Coronary artery (tissue), 2 donors: ENCODE measurements at places on chromosomes 12 and 14.

DNA sequence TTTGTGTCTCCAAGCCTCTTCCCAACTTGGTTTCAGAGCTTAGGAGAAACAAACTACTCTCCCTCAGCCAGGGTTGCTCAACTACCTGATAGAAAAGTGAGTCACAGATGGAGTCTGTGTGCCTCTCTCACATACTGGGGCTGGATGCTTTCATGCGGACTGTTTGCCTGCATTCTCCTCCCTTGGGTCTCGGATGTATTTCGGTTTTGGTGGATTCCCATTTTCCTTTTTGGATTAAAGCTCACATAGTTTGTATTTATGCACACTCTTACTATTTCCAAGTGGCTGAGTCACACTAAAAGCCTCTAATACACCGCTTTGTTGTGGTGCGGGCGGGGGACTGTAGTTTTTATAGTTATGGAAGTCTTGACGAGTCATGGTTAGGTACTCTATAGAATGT lies 505.4 kb downstream of the LRFN5 start:
- DNase-seq, result no peak

DNA sequence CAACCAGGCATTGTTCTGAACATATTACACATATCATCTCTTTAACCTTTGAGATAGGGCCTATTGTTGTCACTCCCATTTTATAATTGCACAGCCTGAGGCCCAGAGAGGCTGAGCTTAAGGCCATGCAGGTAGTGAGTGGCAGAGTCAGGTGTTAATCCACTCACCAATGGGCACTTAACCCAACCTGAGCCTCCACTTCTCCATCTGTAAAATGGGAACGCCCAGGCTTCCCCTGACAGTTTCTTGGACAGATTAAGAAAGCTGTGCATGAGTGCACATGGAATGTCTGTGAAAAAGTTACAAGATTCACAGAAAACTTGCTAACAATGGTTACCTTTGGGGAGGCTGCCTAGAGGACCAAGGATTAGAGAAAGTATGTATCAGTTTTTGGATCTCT lies 32.9 kb downstream of the ESRRB start:
- no peak for DNase-seq

DNA sequence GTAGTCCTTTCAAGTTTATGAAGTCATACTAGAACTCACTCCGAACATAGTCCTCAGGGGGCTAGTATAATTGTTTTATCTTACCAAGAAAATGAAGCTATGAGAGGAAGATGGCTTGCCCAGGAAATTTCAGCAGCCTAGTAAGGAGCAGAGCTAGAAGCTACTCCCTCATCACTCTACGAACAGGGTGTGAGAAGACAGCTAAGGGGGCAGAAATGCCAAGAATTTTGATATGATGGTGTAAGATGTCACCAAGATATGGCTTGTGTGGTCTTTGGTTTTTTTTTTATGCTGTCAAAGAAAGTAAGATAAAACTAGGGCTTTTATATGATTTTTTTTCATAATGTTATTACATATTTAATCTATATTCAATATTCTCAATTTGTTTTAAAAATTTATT lies 47.6 kb downstream of the PRICKLE1 start:
- DNase-seq, result no peak

GRCh38 chr12:85393606-85394005 lies 113.6 kb downstream of the ALX1 start:
- no peak for DNase-seq

GRCh38 chr12:75635606-75636444 lies 124.4 kb upstream of the KRR1 start:
- DNase-seq, result no peak

DNA sequence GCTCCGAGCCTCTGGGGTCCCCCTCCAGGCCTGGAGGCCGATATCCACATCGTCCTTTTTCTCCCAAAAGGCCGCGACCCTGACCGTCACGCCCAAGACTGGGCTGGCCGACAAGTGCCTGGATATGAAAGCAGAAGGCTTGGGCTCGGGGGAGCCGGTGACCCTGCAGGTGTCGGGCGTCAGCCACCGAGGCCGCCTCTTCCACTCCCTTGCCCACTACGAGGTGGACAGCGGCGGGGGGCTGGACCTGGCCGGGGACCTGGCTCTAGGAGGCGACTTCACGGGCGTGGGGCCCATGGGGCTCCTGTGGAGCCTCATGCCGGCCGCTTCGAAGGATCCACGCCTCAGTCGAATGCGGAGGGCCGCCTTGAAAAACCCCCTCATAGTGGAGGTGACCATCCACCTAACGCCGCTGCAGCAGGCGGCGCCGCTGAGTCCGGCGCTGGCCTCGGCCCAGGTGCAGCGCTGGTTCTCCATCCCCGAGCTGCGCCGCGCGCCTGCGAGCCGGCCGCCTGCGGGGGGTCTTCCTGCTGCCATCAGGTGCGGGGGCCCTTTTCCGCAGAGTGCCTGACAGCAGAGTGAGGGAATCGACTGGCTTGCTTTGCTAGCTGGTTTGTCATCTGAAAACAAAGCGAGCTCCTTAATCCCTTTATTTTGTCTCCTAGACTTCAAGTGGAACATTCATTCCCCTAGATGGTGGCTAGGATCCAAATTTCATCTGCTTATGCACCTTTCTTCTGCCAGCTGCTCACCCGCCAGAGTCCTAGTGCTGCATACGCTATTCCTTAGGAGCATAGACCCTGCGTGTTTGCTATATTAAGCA lies 10.6 kb upstream of the DNAL1 start:
- peak; percentile 76 for DNase-seq

- no peak for DNase-seq
Measured at GRCh38 chr12:118813778-118814357, 167.5 kb upstream of the SRRM4 start.

DNA sequence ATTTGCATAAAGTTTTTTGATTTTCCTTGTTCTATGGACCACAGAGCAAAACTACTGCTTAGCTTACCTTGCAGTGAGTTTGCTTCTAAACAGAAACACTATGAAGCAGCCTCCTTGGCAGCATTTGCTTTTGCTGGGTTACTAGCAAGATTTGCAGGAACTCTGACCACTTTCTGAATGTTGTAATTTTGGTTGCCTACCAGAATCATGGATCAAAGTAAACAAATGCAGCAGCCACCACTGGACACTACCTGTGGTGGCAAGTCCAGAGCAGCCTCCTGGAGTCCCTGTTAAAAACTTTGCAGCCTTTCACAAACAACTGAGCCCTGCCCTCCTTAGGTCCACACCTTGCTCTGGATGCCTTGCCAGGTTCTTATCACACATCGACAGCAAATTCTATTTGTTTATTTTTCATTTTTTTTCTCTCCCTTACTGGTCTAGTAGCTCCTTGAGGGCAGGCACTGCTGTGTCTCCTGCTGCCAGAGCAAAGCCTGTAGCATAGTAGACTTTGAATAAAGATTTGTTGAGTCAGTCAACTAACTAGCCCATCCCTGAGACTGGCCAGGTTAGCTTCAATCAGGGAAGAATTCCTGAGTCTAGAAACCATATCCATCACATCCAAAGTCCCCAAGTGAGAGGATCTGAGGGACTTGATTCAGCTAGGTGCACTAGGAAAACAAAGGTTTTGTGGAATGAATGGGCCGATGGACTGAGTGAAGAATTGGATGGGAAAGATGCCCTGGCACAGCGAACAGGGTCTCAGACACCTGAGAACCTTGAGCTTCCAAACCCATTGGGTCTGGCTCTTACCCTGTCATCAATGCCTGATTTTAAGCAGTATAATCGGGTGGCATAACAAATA lies 5.7 kb downstream of the TTC6 start:
- no peak for DNase-seq

GRCh38 chr12:50679612-50680011 lies 84.3 kb upstream of the ATF1 start:
- DNase-seq, result no peak

GRCh38 chr14:102840771-102841528 lies 63.7 kb downstream of the TRAF3 start:
- no peak for DNase-seq

- DNase-seq, result no peak
Measured at GRCh38 chr12:110599334-110599733, 14.6 kb upstream of the TCTN1 start.

- no peak for DNase-seq
Measured at GRCh38 chr12:15115434-15115833, 105.8 kb downstream of the RERG start.

- no peak for DNase-seq
Measured at GRCh38 chr12:124707316-124707715, 139.9 kb upstream of the NCOR2 start.

DNA sequence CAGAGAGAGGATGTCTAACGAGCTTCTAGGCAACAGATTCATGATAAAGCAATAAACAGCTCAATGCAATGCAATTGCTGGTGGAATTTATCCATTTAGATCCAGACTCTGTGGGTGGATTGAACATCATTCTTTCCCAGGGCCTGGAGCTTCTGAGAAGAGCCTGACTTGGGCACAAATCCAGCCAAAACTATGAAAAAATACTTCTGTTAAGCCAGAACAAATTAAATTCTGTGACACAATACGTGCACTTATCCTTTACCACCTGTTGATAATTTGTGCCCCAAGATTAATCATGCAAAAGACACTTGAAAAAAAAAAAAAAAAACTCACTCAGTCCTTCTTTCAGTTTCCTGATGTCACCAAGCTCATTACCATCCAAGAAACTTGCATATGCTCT lies 446.0 kb upstream of the DCN start:
- DNase-seq, result no peak

DNA sequence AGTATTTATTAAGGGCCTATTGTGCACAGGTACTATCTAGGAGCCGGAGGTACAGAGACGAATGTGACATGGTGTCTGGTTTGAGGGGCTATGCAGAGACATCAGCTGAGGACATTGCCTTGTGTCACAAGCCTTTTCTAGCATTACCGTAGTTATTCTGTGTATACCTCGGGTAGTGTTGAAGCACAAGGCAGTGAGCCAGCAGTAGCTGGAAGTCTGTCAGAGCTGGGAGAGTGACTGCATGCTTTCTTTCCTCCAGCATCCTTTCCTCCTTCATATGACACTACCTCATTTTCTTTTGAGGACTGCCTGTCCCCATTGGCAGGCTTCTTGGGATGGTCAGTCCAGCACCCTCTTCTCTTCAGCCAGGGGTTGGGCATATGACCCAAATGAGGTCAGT lies 77.0 kb downstream of the POLR3B start:
- DNase-seq, result no peak

DNA sequence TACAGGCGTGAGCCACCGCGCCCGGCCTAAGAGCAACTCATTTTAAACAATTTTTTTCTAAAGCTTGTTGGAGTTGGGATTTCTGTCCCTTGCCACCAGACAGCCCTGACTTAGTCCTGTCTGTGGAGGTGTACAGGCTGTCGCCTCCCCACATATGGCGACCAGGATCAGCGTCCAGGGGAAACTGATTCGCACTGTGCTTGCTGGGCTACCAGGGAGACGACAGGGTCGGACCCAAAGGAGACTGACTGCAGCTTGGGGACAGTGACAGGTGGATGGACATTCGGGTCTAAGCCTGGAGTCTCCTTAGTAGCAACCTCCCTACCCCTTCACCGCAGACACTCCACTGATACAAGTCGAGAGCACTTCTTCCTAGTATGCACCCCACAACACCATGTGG lies 40.3 kb downstream of the TRAFD1 start:
- DNase-seq, result peak; percentile 45

DNA sequence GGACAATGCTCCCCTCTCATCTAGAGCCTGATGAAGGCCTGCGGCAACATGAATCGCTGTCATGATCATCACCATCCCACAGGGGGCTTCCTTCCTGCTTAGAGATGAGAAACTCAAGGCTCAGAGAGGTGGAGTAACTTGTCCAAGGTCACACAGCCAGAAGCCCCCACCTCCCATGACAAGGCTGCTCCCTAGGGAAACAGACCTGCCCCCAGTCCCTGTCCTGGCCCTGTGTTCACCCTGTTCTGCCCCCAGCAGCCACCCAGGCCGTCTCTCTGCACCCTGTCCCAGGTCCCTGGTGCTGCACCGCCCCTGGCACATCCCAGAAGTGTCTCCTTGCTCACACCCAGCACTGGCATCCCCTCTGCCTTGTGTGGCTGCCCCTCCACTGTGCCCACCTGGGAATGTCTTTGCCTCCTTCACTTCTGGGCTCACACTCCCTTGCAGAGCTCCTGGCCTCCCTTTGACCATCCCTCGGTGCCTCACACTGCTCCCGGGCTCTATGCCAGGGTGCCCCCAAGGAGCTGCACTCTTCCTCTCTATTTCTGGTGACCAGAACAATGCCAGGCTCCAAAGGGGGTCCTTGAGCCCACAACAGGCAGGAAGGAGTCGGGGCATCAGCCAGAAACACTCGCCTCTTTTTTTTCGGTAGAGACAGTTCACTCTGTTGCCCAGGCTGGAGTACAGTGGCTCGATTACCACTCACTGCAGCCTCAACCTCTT lies 70.5 kb downstream of the BCL11B start:
- DNase-seq, result no peak

GRCh38 chr14:53663709-53664108 lies 292.9 kb downstream of the BMP4 start:
- no peak for DNase-seq

- DNase-seq, result no peak
Measured at GRCh38 chr12:54173906-54174471, 14.8 kb downstream of the SMUG1 start.

DNA sequence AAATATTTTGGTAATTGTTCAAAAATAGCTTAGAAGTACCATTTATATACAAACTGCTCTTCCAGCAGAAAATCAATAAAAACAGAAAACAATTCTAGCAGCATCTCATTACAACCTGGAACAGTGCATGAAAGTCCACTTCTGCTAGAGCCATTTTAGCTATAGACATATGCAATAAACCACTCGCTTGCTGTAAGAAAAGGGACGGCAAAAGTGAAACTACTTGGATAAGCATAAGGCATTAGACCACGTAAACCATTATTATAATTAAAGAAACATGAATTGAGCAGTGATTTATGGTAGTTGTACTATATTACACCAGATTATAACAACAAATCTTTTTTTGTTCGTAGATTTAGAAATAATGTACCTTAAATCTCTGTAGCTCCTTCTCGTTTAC lies 48.7 kb downstream of the LRIG3 start:
- no peak for DNase-seq

GRCh38 chr12:107369006-107369405 lies 275.7 kb upstream of the CRY1 start:
- no peak for DNase-seq

DNA sequence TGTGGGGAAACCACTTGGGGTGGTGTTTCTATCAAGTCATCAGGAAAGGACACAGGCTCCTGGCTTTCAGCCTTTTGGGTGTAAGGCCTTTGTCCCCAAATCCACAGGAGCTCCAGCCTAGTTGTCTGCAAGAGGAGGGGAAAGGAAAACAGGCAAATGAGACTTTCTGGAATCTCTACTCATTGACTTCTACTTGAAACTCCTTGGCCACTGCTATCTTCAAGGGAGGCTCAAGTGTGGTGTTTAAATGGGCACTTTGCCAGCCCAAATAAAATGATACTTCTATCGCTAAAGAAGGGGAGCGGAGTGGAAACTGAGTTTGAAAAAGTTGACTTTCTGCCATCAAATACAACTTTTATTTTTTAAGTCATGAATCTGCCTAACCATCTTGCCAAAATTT lies 445.9 kb upstream of the RGS6 start:
- DNase-seq, result no peak

GRCh38 chr12:88985631-88986030 lies 366.7 kb downstream of the DUSP6 start:
- no peak for DNase-seq

GRCh38 chr12:31523306-31523705 lies 67.6 kb downstream of the DENND5B start:
- no peak for DNase-seq
